ENCODE measurements at places on chromosomes 2 and 18. TPM values are rescaled to one million over a fixed set of nuclear protein-coding genes. Genes with fewer than 3 reads are reported as not detected.
A peak's percentile ranks its signal among the peaks of the same experiment; 100 is the strongest.

DNA sequence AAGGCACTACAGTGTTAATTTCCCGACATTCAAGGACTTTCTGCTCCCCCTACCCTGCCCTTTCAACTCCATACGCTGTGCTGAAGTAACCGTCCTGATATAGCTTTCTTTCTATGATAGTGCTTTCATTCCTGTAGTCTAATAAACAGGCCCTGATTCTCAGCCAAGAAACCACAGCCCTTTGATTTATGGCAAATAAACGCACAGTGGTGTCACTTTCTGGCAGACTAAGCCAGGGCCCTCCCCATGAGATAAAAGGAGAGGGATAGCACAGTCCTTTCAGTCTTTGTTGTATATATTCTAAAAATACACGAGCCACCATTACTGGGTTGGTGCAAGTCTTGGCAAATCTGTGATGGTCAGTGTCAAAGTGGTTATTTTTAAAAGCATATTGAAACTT is 291.2 kb downstream of the ALPK2 start:
- DNase-seq: no peak
- no peaks in the 10 kb centered on the region for H3K27me3 ChIP-seq
- no peak overlapping the region for H3K27ac ChIP-seq
- no peak overlapping the region for H3K4me3 ChIP-seq

DNA sequence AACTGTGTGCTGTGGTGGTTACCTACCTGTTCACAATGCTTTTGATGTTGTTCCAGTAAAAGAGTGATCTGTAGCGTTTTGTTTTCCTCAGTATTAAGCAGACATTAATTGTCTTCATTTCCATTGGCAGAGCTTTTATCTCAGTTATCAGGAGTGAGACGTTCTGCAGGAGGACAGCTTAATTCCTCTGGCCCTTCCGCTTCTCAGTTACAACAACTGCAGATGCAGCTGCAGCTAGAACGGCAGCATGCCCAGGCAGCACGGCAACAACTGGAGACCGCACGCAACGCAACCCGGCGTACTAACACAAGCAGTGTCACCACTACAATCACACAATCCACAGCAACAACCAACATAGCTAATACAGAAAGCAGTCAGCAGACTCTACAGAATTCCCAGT is 78.3 kb downstream of the KCMF1 start:
- no peak overlapping the region for H3K4me3 ChIP-seq
- no peaks in the 10 kb centered on the region for H3K27me3 ChIP-seq
- H3K27ac ChIP-seq: no peak overlapping the region

The SCYGR3 gene
- not detected for total RNA-seq

GRCh38 chr2:107102176-107102575 is 216.2 kb upstream of the ST6GAL2 start:
- no peaks in the 10 kb centered on the region for H3K36me3 ChIP-seq
- no peaks in the 10 kb centered on the region for H3K27me3 ChIP-seq
- no peak overlapping the region for H3K4me3 ChIP-seq
- no peaks in the 10 kb centered on the region for H3K4me1 ChIP-seq

DNA sequence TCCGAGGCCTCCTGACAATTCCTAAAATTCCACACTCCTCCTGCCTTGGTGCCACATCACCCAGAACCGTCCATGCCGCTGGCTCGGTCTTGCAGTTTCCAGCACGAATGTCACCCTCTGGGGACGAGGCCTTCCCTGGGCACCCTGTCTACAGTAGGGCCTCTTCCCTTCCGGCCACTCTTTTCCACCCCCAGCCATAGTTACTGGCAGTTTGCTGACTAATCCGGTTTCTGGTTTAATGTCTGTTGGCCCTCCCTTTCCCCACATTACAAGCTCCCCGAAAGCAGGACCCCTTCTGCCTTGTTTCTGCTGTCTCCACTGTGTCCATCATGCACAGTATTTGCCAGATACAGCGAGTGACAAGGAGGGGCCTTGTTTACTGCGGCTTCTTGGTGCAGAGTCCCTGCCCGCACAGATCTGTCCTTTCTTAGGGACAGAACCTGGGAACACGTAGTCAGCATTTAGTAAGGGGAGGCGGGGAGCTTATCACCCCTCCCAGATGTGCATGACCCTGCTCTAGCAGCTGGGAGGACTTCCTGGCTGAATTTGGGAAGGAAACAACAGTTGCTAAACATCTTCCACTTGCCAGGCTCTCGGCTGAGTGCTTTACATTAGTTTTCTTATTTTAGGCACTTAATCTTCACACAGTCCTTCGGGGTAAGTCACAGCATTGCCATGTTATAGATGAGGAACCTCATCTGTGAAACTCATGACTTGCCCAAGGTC is 23.6 kb upstream of the CATIP start:
- H3K27me3 ChIP-seq: no peaks in the 10 kb centered on the region
- no peak overlapping the region for H3K27ac ChIP-seq
- no peaks in the 10 kb centered on the region for H3K36me3 ChIP-seq
- peaks cover 22% of the 10 kb centered on the region for H3K4me1 ChIP-seq
- no peak for DNase-seq

DNA sequence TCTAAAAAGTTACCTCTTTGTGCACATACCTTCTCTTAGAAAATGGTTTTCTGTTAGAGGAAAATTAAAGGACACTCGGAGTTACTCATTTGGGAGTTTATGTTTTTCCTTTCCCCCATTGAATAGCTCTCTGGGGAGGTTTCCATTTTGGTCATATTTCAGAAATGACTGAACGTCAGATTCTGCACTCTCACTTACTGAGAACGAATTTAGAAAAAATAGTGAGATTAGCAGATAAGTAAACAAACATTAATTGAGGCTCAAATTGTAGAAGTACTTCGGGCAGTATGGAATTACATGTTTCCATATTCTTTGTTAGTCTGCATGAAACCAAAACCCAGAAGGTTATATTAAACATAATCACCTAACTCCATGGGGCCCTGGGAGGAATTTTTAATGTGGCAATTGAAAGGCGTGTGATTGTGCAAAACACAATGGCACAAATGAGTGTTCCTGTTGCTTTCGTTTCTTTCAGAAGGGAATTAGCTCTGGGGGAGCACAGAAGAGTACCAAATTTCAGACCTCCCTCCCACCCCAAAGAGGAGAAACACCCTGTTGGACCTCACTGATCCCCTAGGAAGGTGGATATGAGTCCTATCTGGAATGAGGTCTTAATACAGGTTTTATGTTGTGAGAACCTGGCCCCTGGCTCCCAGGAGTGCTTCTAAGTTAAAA is 212.3 kb downstream of the BCL2 start:
- H3K4me1 ChIP-seq: no peaks in the 10 kb centered on the region
- H3K4me3 ChIP-seq: no peak overlapping the region
- no peaks in the 10 kb centered on the region for H3K27me3 ChIP-seq

DNA sequence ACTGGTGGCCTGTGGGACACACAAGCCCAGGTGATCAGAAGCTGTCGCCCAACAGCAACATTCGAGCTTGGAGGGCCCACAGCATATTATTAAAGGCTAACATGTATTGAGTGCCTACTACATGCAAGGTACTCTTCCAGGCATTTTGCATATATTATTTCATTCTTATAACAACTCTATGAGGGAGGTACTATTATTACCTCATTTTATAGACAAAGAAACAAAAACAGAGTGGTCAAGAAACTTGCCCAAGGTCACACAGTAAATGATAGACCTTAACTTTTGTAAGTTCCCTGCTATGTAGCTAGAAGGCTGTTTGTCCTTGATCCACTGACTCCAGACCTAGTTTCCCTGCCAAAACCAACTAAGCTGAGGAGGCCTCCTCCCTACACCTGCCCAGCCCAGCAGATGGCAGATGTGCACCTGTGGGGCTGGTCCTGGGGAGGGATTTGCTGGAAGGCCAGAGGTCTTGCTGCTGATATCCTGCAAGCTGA is 35.7 kb downstream of the KANSL3 start:
- H3K27ac ChIP-seq: no peak overlapping the region
- H3K36me3 ChIP-seq: no peaks in the 10 kb centered on the region
- H3K27me3 ChIP-seq: no peaks in the 10 kb centered on the region
- DNase-seq: no peak
- no peak overlapping the region for H3K4me3 ChIP-seq
- H3K4me1 ChIP-seq: no peaks in the 10 kb centered on the region

The LRP2 gene
- 9.3 TPM for total RNA-seq

GRCh38 chr2:147320146-147320545 is 524.7 kb upstream of the ACVR2A start:
- no peaks in the 10 kb centered on the region for H3K36me3 ChIP-seq
- no peak overlapping the region for H3K27ac ChIP-seq
- DNase-seq: no peak
- H3K4me1 ChIP-seq: no peaks in the 10 kb centered on the region
- no peaks in the 10 kb centered on the region for H3K27me3 ChIP-seq
- no peak overlapping the region for H3K4me3 ChIP-seq

The ANKRD39 gene
- 13.9 TPM for total RNA-seq

- H3K4me3 ChIP-seq: peak overlapping the region; percentile 87
- no peaks in the 10 kb centered on the region for H3K36me3 ChIP-seq
- H3K27ac ChIP-seq: peak overlapping the region; percentile 96
- H3K27me3 ChIP-seq: no peaks in the 10 kb centered on the region
These were observed 283 bp upstream of the RBBP8 start for GRCh38 chr18:22932885-22933205.

DNA sequence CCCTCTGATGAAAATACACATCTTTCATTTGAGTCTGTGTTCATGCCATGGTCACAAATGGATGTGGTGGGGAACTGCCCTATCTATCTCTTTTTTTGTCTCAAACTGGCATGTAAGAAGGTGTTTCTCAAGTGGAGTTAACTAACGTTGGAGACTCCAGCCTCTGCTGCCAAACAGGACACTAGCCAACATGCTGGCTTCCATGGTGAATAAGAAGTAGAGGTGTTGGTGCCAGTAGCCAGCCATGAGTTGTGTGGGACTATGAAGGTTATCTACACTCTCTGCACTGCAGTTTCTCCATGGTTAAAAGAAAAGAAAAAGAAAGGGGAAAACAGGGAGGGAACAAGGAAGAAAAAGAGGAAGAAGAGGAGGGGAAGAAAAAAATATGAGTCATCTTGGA is 149.0 kb upstream of the TMEM200C start:
- H3K4me3 ChIP-seq: no peak overlapping the region
- H3K4me1 ChIP-seq: no peaks in the 10 kb centered on the region
- H3K36me3 ChIP-seq: no peaks in the 10 kb centered on the region
- H3K27ac ChIP-seq: no peak overlapping the region
- DNase-seq: no peak

The RNF144A gene
- 12.6 TPM for total RNA-seq

- no peaks in the 10 kb centered on the region for H3K4me1 ChIP-seq
- no peak overlapping the region for H3K27ac ChIP-seq
- no peak overlapping the region for H3K4me3 ChIP-seq
- H3K27me3 ChIP-seq: no peaks in the 10 kb centered on the region
These were observed 35.7 kb upstream of the LTBP1 start for GRCh38 chr2:32910883-32911598.

DNA sequence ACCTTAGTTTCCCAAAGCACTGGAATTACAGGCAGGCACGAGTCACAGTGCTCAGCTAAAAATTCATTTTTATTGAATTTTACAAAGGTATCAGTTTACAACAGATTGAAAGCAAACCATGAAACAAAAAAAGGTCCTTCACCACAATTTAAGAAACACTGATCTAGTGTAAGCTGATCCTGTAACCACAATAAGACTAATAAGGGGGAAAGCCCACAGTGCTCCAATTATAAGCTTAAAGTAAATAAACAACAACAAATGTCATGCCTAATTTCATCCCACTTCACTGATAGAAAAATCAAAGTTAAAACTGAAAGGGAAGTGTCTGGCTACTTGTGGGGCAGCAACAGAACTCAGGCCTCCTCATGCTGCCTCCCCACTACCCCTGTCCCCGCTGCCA is 49.2 kb downstream of the ICA1L start:
- no peak overlapping the region for H3K4me3 ChIP-seq
- peaks cover 10% of the 10 kb centered on the region for H3K4me1 ChIP-seq
- H3K27ac ChIP-seq: no peak overlapping the region
- no peaks in the 10 kb centered on the region for H3K36me3 ChIP-seq

The LRRC30 gene
- total RNA-seq: not detected

DNA sequence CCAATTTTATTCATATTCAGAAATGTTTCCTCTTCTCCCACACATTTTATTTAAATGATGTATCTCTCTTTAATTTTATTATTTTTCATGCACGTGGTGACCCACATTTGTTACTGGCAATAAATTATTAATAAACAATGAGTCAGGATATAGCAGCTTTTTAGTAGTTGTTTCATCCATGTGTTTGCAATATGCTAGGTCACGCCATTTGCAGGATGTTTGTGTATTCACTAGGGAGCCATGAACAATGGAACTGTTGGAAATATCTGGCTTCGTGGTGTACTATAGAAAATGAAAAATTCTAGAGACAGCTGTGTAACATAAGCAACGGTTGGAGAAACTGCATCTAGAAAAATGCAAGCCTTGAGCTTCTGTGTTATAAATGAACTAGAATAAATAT is 176.0 kb upstream of the COL3A1 start:
- DNase-seq: no peak
- H3K4me3 ChIP-seq: no peak overlapping the region
- no peaks in the 10 kb centered on the region for H3K4me1 ChIP-seq
- no peaks in the 10 kb centered on the region for H3K36me3 ChIP-seq
- H3K27me3 ChIP-seq: no peaks in the 10 kb centered on the region

The IMPACT gene
- total RNA-seq: 49.0 TPM

DNA sequence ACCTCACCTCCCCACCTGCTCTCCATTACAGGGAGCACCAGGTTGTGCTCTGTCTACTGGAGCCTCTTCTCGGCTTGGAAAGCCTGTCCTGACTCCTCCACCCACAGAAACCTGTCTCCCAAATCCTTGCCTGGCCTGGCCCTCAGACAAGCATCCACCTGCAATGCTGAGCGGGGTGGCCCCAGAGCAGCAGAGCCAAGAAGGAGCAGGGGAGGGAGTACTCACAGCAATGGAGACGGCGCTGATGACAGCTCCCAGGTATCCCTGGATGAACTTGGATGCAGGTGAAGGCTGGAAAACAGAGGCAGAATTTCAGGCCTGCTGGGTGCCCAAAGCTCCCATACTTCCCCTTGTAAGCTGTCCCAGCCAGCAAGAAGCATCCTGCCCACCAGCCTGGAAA is 72.8 kb downstream of the SFXN5 start:
- no peak overlapping the region for H3K4me3 ChIP-seq
- no peaks in the 10 kb centered on the region for H3K27me3 ChIP-seq
- H3K36me3 ChIP-seq: no peaks in the 10 kb centered on the region
- DNase-seq: no peak
- H3K27ac ChIP-seq: no peak overlapping the region

- no peak overlapping the region for H3K27ac ChIP-seq
- H3K4me3 ChIP-seq: no peak overlapping the region
- H3K4me1 ChIP-seq: no peaks in the 10 kb centered on the region
- no peaks in the 10 kb centered on the region for H3K36me3 ChIP-seq
- no peaks in the 10 kb centered on the region for H3K27me3 ChIP-seq
- no peak for DNase-seq
These were observed 71.6 kb downstream of the TDRD15 start for GRCh38 chr2:21195326-21195725.

DNA sequence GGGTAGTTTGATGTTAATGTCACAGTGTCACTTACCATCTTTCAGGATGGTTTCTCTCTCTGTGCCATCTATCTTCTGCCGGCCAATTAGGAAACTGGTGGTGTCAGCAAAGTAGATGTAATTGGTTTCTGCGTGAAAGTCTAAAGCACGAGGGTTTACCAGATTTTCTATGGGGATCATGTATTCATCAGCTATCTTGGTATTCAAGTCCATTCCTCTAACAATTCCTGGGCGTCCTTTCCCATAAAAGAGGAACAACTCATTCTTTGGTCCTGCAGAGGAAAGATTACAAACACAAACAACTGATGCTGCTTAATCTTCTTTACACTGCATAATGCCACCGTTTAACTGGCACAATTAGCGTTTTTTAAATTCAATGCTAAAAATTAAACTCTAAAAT is 1081.9 kb downstream of the LRP1B start:
- H3K4me3 ChIP-seq: no peak overlapping the region
- no peak overlapping the region for H3K27ac ChIP-seq
- DNase-seq: no peak
- no peaks in the 10 kb centered on the region for H3K36me3 ChIP-seq
- H3K4me1 ChIP-seq: no peaks in the 10 kb centered on the region
- no peaks in the 10 kb centered on the region for H3K27me3 ChIP-seq

All from testis (tissue), 5 donors.